ENCODE measurements at places on chromosomes 7 and 10.

- peak; percentile 66 for DNase-seq
Measured at GRCh38 chr7:130363026-130363847, 17.1 kb upstream of the CPA1 start.

DNA sequence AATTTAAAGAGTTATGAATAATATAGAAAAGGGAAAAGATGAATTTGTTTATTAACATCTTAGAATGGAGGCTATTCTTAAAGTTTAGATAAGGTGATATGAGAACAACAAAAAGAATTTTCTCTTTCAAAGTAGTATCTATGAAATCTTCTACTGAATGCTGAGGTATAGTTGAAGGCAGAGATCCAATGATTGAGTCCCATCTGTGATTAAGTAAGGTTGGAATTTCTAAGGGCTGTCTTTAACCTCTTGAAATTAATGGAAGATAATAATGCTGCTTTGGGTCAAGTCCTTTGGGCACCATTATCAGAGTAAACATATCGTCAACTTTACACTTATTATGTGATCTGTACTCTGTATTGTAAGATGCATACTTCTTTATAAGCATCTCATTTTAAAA lies 307.9 kb downstream of the PRKG1 start:
- DNase-seq = no peak

DNA sequence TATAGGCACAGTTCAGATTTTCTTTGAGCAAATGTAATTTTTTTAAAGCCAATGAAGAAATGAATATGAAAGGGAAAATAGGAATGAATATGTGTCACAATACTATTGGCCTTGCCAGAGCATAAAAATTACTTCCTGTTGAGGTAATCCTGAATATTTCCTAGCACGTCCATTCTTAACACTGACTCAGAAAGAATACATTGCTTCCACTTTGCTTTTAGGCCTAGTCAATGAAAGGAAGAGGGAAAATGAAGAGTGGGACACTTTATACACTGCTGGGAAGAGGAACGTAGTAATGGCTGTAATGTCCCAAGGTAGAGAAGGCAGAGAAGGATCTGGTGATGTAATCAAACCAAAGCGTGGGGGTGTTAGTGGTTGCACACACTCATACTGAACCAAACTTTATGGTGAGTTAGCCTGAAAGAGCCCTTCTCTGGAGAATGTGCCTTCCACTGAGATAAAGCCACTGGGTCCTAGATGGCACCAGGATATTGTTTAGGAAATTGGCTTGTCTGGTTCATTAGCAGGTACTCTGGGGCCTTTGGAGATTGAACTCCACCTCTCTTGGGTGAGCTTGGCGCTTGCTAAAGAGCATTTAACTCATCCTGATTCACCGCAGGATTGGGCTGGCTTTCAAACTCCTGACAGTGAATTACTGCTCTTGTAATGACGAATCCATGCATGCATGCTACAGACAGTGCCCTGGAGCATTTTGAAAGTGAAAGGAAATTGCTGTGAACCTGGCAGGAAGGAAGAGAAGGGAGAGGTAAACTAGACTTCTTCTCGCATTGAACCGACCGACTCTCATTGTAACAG lies 254.9 kb downstream of the KIAA1217 start:
- DNase-seq = peak; percentile 93

DNA sequence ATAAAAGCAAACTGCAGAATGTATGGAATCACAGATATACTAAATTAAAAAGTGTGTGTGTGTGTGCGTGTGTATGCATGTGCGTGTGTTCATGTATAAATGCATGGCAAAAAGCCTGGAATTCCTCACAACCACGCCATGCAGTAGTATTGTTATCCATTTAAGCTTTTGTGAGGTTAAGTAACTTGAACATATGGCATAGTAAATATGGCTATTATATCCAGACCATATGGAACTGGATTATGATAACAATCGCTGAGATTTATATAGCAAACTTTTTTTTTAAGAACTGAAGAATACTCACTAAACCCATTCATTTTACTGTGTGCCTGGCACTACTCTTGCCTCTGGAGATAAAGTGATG lies 22.3 kb upstream of the NANOS1 start:
- no peak for DNase-seq

DNA sequence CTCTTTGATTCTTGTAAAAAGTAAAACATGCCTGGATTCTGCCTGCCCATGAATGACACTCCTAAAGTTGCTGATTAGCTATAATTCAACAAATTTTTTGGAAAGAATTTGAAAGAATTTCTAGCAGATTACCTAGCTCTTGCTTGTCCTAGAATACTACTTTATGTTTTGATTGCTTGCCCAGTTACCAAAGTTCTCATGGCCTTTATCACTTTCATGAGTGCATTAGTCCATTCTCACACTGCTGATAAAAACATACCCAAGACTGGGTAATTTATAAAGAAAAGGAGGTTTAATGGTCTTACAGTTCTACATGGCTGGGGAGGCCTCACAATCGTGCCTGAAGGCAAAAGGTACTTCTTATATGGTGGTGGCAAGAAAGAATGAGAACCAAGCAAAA lies 1137.3 kb downstream of the SORCS1 start:
- no peak for DNase-seq

DNA sequence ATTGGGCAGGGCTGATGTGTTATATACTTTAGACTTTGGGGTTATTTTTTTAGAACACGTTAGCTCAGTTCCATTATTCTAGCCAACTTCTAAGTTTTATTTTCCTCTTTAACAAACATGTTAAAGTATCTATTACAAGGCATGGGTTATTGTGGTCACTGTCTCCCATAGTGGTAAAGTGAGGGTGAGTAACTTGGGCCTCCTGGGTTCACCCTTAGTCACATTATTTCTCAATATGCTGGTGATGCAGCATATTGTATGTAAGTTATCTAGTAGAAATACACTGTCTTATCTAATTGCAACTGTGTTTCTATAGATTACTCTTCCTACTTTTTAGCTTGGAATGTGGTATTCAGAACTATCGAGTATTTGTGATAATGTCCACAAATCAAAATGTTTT lies 65.9 kb downstream of the BBS9 start:
- no peak for DNase-seq

GRCh38 chr7:85103962-85104361 lies 82.9 kb downstream of the SEMA3D start:
- DNase-seq = no peak

GRCh38 chr10:100983868-100984671 lies 3.2 kb downstream of the MRPL43 start:
- DNase-seq = no peak

DNA sequence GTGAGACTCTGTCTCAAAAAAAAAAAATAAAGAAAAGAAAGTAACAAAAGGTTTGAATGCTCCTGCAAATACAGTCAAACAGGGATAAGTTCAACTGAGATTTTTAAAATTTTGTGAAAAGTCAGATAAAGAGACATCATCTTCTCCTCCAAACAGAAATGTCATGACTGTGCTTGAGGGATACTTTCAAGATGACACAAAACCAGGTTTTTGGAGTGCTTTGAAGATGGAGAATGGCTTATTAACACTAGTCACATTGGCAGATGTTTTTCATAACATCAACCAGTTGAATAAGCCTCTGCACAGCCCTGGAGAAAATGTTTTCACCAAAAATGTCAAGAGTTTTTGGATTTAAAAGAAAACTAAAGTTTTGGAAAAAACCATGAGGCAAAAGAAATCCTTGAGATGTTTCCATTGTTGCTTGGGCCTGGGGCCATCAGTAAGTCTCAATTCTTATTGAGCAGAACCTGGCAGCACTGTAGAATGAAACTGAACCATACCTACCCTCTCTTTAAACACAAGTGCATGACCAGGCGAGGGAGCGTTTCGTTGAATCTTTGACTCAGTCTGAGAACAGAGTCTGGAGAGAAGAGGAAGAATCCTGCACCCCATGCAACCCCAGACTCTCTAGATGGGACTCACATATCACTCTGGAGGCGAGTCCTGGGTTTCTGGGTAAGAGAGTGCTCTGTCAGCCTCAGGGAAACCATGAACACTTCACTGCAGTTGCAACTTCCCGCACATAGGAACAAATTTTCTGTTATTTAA lies 37.4 kb upstream of the PRKCQ start:
- no peak for DNase-seq

DNA sequence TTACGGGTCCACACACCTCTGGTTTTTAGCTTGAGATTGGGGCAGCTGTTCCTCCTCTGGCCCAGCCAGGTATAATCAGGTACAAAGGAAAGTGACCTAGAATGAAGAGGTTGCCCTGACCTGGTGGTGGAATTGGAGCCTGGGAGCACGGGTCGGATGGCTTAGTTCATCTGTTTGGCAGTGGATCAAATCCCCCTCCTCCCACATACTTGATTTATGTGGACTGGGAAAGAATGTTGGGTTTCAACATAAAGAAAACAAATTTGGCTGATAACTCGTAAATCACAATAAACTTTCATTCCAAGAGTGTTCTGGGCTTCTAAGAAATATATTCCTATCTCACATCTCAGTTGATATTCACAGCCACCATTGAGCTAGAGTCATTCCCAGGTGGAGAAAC lies 186.8 kb downstream of the CUX1 start:
- peak; percentile 13 for DNase-seq

GRCh38 chr7:113922049-113922448 lies 3.2 kb upstream of the PPP1R3A start:
- DNase-seq = no peak

- DNase-seq = peak; percentile 89
Measured at GRCh38 chr7:149209518-149210269, 14.3 kb downstream of the ZNF282 start.

- no peak for DNase-seq
Measured at GRCh38 chr10:52703898-52704297, 68.7 kb downstream of the MBL2 start.

DNA sequence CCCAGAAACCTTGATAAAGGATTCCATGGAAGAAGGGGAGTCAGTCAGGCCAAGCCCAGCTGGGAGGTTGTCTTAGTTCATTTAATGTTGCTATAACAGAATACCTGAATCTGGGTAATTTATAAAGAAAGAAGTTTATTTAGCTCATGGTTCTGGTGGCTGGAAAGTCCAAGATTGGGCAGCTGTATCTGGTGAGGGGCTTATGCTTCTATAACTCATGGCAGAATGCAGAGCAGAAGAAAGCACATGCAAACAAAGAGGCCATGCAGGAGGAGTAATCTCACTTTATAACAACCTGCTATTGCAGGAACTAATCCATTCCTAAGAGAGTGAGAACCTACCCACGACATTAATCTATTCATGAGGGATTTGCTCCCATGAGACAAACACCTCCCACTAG lies 54.2 kb upstream of the ANKRD1 start:
- no peak for DNase-seq

DNA sequence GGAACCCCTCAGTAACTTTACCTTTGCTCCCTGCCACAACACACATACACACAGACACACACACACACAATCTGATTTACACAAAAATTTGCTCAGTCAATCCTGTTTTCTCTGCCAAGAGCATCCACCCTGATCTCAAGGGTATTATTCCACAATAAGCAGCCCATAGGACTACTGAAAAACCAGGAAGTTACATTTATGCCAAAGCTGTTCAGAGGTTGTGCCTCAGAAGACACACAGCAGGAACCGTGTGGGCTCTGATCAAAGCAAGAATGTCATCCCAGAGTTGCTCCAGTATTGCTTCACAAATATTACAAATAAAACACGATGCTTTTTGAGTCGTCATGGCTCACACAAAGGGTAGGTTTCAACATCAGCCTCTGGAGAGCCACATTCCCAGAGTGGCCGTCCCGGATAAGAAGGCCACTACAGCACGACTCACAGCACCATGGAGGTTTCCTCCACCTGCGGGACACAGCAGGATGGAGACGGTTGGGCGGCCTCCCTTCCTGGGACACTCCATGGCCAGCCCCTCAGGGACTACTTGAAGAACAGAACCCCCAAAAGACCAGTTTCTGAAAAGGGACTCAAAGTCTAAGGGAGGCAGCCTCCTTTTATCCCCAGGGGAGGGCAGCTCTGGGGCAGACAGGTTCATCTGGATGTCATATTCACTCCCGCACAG lies 1.6 kb downstream of the AIFM2 start:
- DNase-seq = no peak

- no peak for DNase-seq
Measured at GRCh38 chr7:104382616-104383015, 54.2 kb downstream of the LHFPL3 start.

DNA sequence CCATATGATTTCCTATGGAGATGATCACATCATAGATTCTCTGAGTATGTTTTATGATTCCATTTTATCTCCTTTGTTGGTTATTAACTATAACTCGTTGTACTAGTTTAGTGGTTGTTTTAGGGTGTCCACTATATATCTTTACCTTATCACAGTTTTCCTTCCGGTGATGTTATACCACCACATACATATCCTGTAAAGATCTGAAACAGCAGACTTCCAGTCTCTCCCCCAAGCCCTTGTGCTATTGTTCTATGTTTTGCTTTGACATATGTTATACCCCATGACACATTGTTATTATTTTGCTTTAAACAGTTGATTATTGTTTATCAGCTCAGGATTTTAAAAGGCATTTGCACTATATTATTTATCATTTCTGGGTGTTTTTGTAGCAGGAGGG lies 7.3 kb downstream of the IL15RA start:
- DNase-seq = no peak

- peak; percentile 49 for DNase-seq
Measured at GRCh38 chr7:24668927-24669635, 88.2 kb downstream of the GSDME start.

DNA sequence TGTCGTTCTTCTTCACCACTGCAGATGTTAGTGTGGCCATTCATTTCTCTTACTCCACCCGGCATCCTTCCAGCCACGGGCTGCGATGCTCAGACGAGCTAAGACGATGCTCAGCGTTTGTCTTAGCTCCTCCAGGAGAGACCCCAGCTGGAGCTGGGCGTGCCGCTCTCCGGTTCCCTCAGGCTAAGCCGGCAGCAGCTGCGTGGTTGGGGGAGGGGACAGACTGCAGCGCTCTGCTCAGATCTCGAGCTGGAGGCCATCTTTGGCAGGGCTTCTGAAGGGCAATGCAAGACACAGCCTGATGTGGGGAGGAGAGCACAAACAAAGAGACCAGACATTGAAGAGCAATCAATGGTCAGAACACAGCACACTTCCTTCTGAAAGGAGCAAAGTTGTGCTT lies 4.8 kb downstream of the INA start:
- no peak for DNase-seq

DNA sequence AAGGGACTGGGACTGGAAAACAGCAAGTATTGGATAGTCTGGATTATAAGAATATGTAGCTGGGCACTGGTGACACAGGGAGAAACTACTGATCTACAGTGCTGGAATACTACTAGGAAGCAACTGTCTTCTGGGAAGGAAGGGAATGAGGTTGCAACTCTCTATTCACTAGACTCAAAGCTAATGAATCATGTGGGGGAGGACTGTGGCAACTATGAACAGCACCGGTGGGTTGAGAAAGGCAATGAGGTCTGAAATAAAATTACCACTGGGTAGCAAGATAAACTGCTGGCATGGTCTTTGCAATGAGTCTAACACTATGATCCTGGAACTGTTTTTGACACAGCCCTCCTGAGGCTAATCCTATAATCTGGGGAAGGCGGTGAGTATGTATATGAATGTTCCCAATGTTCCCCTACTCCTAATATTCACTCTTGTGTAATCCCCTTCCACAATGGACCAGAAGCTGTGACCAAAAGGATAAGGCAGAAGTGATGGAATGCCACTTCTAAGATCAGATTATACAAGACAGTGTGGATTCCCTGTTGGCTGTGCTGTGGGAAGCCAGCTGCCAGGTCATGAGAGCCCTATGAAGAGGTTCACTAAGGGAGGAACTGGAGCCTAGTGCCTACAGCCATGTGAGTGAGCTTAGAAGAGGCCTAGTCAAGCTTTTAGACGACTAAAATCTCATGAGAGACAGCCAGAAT lies 101.3 kb upstream of the DNAJB12 start:
- no peak for DNase-seq

GRCh38 chr10:35352512-35352911 lies 16.2 kb downstream of the CCNY start:
- DNase-seq = no peak

- peak; percentile 82 for DNase-seq
Measured at GRCh38 chr7:4753598-4754432, 21.6 kb upstream of the AP5Z1 start.
